ENCODE measurements at places on chromosomes 11 and 22. TPM values are rescaled to one million over a fixed set of nuclear protein-coding genes. Genes with fewer than 3 reads are reported as not detected.

The POTEH gene
- total RNA-seq = 0.29 TPM

The RAB39A gene
- total RNA-seq = 1.1 TPM

The YDJC gene
- total RNA-seq = 14.7 TPM

The FAM181B gene
- total RNA-seq = not detected

The P4HA3 gene
- 7.7 TPM for total RNA-seq

The TSPAN4 gene
- 95.2 TPM for total RNA-seq

The OR52M1 gene
- total RNA-seq = not detected

The TMEM45B gene
- total RNA-seq = not detected

The CASTOR1 gene
- total RNA-seq = 9.6 TPM

The TH gene
- total RNA-seq = 0.88 TPM

The CASP5 gene
- not detected for total RNA-seq

The SLC35C1 gene
- 5.2 TPM for total RNA-seq

The KIAA1671 gene
- 7.7 TPM for total RNA-seq

The MUC6 gene
- 0.10 TPM for total RNA-seq

The KBTBD4 gene
- 19.9 TPM for total RNA-seq

The C11orf87 gene
- total RNA-seq = not detected

The CD44 gene
- 316 TPM for total RNA-seq

The ABCC8 gene
- total RNA-seq = not detected

The RRP8 gene
- total RNA-seq = 14.0 TPM

The MMP8 gene
- total RNA-seq = 3.3 TPM

The FREY1 gene
- total RNA-seq = not detected

The ANO1 gene
- 7.5 TPM for total RNA-seq

The TMEM123 gene
- 188 TPM for total RNA-seq

The ATG13 gene
- total RNA-seq = 32.5 TPM

The CSF2RB gene
- not detected for total RNA-seq

The RASSF10 gene
- 0.12 TPM for total RNA-seq

The TPBGL gene
- total RNA-seq = not detected

The OR51E2 gene
- not detected for total RNA-seq

The TRPM5 gene
- not detected for total RNA-seq

The ABTB2 gene
- 3.2 TPM for total RNA-seq

The RTN4RL2 gene
- 0.72 TPM for total RNA-seq

The MMP1 gene
- total RNA-seq = 25.4 TPM

The CXCR5 gene
- total RNA-seq = not detected

The POLD3 gene
- 22.2 TPM for total RNA-seq

The INSC gene
- 0.20 TPM for total RNA-seq

The THY1 gene
- total RNA-seq = 949 TPM

The SLC25A18 gene
- not detected for total RNA-seq

The DEFB131B gene
- total RNA-seq = not detected

The RDX gene
- total RNA-seq = 100 TPM

The DLG2 gene
- 0.36 TPM for total RNA-seq

The PTPRCAP gene
- total RNA-seq = 0.39 TPM

The TEAD1 gene
- 51.6 TPM for total RNA-seq

The OR56A1 gene
- not detected for total RNA-seq

The OR51B5 gene
- 1.8 TPM for total RNA-seq

The PIWIL4 gene
- total RNA-seq = 0.78 TPM

The ADM gene
- 102 TPM for total RNA-seq

The BIRC3 gene
- total RNA-seq = 4.8 TPM

Measured in RPMI7951 (cell line).